Fibroblast of the aortic adventitia (primary cell): ENCODE measurements at places on chromosomes 7 and 10.
A peak's percentile ranks its signal among the peaks of the same experiment; 100 is the strongest.

GRCh38 chr7:120877701-120878100 is 19.8 kb upstream of the TSPAN12 start:
- DNase-seq = no peak

DNA sequence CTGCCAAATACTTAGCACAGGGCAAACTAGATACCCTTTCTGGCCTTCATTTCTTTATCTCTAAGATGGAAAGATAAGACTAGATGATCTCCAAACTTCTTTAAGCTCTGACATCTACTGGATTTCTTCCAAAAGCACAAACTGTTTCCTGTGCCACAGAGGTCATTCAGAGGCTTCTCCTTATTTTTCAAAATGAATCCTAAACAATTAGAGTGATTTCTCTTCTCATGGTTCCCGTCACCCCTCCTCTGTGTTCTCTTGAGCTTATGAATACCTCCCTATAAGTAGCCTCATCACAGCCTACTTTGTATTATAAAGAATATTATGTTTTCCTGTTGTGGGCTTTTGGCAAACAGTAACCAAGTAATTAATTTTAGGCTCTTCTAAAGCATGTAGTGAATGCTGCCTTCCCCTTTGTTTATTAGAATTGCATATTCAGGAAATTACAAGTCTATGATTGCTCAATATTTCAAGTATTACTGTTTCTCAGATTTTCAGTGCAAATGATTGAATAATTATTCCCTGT is 179.5 kb downstream of the REEP3 start:
- peak; percentile 48 for DNase-seq

DNA sequence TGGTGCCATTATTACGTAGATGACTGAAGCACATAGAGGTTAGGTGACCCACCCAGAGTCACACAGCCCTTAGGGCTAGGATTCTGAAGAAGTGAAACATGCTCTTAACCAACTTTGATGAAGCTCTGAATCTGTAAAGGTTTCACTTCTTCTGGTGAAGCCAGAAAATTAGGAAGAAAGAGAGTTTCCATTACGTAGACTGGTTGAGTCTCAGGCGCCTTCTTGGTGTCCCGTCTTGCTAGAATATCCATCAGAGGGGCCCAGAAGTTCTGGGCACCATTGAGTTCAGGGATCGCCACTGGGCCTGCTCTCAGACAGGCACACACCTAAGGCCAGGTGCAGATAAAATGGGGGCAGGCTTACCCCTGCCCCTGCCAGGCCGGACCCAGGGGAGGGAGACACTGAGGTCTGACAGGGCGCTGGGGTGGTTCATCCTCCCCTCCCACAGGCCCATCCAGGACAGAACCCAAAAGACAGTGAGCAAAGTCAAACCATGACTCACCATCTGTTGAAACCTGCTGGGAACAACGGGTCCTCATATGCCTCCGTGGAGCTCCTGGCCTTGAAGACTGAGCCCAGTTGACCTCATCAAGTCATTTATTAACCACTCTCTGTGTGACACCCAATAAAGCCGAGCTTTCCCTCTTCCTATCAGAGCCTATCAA is 33.2 kb downstream of the DRGX start:
- no peak for DNase-seq

DNA sequence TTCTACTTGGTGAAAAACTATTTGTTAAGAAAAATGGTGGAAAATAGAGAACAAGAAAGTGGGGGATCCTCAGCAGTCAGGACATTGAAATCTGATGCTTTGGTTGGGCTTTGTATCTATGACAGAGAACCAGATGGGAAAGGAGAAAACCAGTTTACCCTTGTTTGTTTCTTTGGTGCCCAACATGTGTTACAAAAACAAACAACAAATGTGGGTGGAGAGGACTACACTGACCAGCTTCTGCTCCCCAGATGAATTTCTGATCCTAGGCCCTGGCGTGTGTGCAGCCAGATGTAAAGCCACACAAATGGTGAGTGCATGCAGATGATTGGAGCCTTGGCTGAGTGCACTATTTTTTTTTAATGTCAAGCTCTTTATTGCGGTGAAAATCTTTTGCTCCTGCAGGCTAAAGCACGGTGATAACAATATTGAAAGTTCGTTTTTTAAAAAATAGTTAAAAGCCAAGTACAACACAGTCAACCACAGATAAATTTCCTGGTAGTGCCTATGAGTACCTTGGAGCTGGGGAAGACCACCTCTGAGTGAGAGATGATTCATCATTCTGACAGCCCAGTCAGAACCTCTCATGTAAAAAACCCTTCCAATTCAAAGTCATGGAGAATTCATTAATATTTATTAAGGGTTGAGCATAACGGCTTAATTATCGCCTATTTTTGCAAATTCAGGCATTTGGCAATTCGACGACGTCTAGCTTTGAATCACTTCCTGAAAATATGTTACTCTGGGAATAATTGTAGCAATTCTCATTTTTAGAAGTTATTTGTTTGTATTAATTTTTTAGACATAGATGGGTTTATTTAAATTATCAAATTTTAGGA is 163.7 kb downstream of the AGMO start:
- DNase-seq = peak; percentile 58

DNA sequence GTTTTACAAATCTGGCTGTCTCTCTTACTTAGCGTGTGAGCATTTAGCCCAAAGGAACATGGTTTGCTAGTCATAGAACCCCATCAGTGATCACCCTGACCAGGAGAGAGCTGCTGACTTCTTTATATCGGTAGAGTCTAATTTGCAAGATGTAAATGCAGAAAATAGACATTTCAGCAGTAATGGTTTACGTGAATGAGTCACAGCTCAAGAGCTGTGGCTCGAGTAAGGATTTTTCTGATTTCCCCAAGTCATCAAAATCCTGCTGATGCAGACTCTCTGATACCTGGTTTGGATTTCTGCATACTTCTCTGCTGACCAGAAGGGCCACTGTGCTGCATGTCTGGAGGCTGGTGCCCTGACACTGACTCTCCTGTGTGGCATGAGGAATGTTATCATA is 25.7 kb downstream of the NUB1 start:
- DNase-seq = no peak

- DNase-seq = peak; percentile 23
Measured at GRCh38 chr7:121337398-121337797, 8.6 kb downstream of the WNT16 start.

- DNase-seq = peak; percentile 92
Measured at GRCh38 chr7:39609113-39609934, 14.0 kb upstream of the RALA start.

- peak; percentile 2 for DNase-seq
Measured at GRCh38 chr10:117271427-117271826, 30.5 kb downstream of the SLC18A2 start.

GRCh38 chr10:72503241-72503640 is 122.6 kb downstream of the MICU1 start:
- DNase-seq = peak; percentile 67

- DNase-seq = no peak
Measured at GRCh38 chr7:31052841-31053601, 913 bp downstream of the ADCYAP1R1 start.

- DNase-seq = peak; percentile 24
Measured at GRCh38 chr7:91852263-91852741, 28.2 kb downstream of the MTERF1 start.

- no peak for DNase-seq
Measured at GRCh38 chr10:121796342-121796741, 131.5 kb downstream of the ATE1 start.

DNA sequence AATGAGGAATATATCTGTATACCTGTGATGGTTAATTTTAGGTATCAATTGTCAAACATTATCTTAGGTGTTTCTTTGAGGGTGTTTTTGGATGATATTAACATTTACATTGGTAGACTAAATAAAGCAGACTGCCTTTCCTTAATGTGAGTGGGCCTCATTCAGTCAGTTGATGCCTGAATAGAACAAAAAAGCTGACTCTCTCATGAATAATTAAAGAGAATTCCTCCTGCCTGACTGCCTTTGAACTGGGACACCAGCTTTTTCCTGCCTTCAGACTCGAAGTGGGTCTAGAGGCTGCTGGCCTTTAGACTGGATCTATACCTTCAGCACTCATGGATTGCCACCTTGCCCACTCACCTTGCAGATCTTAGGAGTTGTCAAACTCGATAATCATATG is 117.9 kb upstream of the TMEM168 start:
- no peak for DNase-seq

DNA sequence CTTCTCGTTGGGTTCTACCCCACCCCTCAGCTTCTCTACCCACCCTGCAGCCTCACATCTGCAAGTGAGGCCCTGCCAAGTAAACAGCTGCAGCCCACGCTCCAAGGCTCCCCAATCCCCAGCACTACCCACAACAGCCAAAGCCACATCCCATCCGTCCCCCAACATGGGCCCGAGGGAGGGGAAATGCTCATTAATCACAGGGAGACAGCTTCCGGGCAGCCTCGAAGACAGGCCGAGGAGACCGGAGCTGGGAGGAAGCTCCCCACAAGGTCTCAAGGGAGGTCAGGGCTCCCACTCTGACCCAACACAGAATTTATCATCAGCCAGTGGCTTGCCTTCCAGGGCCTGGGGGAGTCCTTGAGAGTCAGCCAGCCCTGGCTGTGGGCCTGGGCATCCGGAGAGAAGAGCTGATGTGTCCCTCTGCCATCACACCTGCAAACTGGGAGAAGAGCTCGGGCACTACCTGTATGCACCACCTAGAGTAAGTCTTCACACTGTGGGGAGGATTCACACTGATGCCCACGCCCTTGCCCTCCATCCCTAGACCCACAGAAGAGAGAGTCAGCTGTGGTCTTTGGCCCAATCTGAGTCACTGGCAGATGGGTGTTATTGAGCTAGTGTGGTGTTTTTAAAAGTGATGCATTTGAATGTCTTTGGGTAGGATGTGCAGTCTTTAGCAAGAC is 115.5 kb upstream of the ZMIZ1 start:
- peak; percentile 75 for DNase-seq

DNA sequence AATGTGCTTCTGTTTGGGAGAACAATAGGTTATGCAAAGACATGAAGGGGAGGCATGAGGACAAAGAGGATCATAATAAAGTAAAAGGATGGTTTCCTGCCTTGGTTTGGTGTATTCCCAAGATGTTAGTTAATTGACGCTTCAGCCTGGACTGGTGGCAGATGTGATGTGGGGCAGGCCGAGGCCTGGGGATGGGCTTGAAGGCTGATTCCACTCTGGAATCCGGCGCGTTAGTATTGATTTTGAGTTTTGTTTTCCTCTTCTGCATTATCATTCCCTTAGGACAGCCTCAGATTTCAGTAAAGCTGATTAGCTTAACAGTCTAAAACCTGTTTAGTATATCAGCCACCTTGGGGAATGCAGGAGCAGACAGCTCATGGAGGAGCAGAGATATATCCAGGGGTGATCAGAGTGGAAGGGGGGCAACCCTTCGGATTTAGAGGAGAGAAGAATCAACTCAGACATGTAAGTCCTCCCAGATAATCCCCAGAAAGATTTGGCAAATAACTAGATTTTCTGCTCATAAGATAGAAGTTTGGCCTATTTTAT is 159.8 kb upstream of the MTPN start:
- DNase-seq = no peak

DNA sequence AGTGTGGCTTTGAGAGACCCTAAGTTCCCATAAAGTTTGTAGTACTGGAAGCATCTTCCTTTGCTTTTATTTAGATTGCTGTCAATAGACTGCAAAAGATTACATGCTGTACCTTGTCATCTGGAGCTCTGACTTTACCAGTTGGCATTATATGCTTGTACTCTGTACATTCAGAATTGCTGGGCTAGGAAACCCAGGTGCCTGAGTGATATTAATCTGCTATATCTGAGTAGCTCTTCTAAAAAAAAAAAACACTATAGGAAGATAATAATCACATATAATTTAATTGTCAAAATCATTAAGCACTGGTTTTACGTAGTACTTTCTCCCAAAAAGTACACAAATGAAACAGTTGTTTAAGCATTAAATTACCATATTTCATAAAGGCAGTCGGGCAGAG is 12.3 kb downstream of the GATA3 start:
- no peak for DNase-seq

DNA sequence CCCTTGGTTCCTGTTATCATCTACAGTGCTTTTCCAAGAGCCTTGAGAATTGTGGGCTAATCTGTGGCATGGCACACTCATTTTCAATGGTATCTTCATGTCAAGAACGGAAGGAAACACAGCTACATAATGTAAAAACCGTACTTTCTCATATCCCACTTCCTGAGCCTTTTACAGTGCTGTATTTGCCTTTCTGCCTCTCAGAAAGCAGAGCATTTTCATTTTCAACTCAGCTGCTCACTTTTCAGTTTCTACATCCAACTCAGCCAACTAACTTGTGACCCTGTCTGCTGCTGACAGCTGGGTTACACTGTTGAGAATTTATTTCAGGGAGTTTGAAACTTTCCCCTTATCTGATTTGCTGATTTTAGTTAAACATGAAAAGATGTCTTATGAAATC is 875.8 kb upstream of the KCND2 start:
- DNase-seq = no peak

DNA sequence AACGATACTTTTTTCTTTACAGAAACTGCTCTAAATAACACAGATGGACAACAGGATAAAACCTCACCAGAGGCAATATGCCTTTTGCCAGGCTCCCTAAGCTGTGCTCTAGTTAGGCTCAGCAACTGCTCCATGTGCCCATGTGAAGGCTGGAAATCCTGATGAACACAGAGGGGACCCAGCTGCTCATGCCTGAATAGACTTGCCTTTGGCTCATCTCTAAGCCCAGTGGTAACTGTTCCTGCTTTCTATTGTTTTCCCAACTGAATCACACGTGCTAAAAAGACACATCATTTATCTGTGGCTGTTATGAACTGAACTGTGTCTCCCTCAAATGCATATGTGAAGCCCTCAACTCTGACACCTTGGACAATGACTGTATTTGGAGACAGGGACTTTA is 110.4 kb downstream of the RNF216 start:
- no peak for DNase-seq

- peak; percentile 47 for DNase-seq
Measured at GRCh38 chr7:142557971-142558582, 191.2 kb upstream of the PRSS1 start.

- no peak for DNase-seq
Measured at GRCh38 chr10:132580143-132580542, 42.6 kb downstream of the INPP5A start.

DNA sequence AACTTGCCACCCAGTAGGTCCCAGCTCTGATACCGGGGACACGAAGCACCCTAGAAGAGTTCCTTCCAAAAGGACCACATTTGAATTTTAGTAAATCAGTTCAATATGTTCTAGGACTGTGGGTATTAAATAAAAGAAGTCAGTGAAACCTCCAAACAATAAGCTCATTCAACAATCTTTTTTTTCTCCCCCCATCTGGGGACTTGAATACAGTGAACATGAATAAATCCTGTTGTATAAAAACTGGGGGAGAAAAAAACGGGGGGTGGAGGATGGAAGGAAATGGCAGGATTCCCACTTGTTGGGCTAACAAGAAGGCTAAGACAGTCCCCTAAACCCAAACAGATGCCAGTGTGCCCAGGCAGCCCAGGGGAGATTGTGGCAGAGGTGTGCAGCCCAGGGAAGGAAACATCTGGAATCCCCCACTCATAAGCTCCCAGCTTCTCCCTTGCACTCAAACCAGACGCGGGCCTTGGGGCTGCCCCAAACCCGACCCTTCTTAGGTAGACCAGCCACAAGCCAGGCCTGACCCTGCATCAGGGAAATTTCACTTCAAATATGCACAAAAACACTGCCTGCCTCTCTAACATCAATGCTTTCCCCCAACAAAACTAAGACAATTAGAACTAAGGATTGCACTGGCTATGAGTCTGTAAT is 8.8 kb downstream of the AFAP1L2 start:
- DNase-seq = no peak

- DNase-seq = peak; percentile 48
Measured at GRCh38 chr10:22655312-22655981, 58.9 kb downstream of the PIP4K2A start.

- no peak for DNase-seq
Measured at GRCh38 chr7:107693396-107693795, 32.8 kb downstream of the SLC26A4 start.
